ENCODE measurements at places on chromosomes 7 and 10.

DNA sequence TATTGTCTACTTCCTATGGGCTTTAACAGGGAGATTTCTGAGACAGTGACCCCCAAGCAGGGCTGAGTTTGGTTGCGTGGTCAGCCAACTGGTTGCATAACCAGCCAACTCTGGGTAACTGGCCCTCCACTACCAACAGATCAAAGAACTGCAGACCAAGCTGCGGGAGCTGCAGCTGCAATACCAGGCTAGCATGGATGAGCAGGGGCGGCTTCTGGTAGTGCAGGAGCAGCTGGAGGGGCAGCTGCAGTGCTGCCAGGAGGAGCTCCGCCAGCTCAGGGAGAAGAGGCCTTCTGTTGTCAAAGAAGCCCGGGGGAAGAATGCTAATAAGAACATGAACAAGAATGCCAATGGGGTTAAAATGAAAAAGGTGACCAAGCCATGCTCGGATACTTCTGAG, 15.7 kb upstream of the FLNC start:
- no peak for DNase-seq

- DNase-seq = no peak
Observed at GRCh38 chr7:28643188-28643569, 230.9 kb downstream of the CREB5 start.

DNA sequence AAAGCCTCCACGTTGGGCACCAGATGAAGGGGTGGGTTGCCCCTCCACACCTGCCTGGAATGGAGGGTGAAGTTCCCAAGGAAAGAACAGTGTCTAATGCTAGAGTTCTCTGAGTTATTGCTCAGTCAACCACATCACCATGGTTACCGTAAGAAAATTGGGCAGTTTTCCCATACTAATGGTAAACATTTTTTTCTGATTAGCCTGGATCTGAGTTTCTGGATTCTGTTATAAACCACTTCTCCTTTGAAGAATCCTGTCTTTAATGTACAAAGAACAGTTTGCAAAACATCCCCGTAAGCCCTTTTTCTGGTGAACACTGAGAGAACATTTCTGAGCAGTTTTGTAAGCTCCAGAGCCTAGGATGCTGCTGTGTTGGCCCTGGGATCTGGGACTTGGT, 45.5 kb downstream of the ABCC2 start:
- DNase-seq = peak; percentile 44

GRCh38 chr10:70656489-70656888, 15.8 kb upstream of the ADAMTS14 start:
- DNase-seq = peak; percentile 99

- DNase-seq = no peak
Observed at GRCh38 chr7:149610441-149611011, 112.9 kb upstream of the ZNF746 start.

- DNase-seq = no peak
Observed at GRCh38 chr7:46349490-46349889, 428.4 kb upstream of the IGFBP3 start.

- no peak for DNase-seq
Observed at GRCh38 chr10:28077889-28078288, 79.0 kb upstream of the ODAD2 start.

GRCh38 chr10:7333961-7334641, 76.7 kb downstream of the SFMBT2 start:
- DNase-seq = peak; percentile 62

DNA sequence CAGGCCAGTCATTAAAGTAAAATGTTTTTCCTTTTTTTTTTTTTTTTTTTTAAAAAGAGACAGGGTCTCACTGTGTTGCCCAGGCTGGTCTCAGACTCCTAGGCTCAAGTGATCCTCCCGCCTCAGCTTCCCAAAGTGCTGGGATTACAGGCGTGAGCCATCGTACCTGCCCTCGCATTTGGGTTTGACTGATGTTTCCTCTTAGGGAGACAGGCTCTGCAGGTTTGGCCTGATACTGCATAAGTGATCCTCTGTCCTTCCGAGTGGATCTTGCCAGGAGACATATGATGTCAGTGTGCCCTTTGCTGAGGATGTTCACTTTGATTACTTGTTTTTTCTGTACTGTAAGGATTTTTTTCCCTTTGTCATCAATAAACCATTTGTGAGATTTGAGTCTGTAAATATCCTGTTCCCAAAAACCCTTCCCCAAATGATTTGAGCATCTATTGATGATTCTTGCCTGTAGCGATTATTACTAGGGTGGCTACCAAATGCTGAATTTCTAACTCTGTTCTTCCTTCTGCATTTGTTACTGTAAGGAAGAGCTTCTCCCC, 19.7 kb downstream of the LIMK1 start:
- DNase-seq = no peak

GRCh38 chr7:130276796-130277762, 10.4 kb downstream of the CPA2 start:
- DNase-seq = peak; percentile 66

DNA sequence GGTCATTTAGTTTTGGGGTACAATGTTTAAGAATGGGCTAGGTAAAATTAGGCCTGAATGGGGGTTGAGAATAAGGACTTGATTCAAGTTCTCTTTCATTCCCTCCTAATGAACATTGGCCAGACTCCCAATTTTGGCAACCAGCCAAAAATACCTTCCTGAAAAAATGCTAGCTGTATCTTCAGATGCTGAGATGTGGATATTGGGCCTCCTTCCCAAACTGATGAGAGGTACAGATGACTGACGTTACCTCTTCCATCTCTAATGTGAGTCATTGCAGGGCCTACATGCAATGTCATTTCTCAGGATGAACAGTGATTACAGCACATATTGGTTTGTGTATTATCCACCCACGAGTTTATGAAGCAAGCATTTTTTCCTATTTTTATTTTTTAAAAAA, 151.6 kb downstream of the SND1 start:
- no peak for DNase-seq

DNA sequence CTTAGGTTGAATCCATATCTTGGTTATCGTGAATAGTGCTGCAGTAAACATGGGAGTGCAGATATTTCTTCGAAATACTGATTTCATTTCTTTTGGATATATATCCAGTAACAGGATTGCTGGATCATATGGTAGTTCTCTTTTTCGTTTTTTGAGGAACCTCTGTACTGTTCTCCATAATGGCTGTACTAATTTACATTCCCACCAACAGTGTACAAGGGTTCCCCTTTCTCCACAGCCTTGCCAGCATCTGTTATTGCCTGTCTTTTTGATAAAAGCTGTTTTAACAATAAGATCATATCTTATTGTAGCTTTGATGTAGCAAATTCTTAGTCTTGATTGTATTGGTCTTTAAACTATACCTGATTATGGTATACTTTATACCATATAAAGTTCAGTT, 45.3 kb downstream of the ZNRF2 start:
- DNase-seq = no peak

- no peak for DNase-seq
Observed at GRCh38 chr10:33162248-33162575, 172.3 kb downstream of the NRP1 start.

DNA sequence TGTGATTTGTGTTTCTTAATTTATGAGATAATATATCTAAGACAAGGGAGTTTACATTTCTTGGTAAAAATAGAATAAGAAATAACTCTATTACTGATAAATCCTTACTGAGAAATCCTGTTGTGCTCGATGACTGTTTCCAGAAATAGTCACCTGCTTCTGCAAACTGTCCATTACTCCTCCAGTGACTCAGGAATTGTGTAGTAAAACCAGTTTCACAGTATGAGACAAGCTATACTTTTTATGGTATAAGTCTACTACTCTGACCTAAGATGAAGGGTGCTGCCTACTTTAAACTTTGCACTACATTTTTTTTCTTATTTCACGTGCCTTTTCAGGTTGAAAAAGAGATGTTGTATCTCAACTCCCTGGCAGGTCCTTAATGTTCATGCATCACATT, 6.8 kb upstream of the ANKRD22 start:
- no peak for DNase-seq

DNA sequence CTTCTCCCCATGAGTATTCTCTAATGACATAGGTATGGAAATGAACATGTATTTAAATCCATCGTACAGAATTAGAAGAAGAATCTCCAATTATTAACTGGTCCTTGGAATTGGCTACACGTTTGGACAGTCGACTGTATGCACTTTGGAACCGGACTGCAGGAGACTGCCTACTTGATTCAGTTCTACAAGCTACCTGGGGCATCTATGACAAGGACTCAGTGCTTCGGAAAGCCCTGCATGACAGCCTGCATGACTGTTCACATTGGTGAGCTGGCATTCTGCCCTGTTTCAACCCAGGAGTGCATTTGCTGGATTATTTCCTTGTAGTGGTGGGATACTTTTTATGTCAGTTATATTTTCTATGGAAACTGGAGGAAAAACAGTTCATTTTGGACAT, 32.2 kb downstream of the ZRANB1 start:
- no peak for DNase-seq

DNA sequence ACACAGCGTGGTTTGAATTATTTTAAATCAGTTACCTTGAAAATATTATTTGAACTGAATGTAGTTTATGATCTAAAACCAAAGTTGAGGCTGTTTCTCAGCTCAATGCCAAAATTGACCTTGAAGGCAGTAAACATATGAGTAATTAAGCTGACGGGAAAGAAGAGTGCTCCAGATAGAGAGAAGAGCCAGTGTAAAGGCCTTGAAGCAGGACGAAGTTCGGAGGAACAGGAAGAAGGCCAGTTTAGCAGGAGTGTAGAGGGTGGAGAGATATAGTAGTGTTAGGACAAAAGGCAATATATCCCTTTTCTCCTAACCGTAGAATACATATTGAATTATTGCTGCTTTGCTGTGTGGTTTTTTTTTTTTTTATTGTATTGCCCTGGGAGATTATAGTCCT, 63.2 kb downstream of the CYP51A1 start:
- DNase-seq = no peak

GRCh38 chr7:157664871-157665633, 328.2 kb downstream of the DNAJB6 start:
- DNase-seq = no peak

DNA sequence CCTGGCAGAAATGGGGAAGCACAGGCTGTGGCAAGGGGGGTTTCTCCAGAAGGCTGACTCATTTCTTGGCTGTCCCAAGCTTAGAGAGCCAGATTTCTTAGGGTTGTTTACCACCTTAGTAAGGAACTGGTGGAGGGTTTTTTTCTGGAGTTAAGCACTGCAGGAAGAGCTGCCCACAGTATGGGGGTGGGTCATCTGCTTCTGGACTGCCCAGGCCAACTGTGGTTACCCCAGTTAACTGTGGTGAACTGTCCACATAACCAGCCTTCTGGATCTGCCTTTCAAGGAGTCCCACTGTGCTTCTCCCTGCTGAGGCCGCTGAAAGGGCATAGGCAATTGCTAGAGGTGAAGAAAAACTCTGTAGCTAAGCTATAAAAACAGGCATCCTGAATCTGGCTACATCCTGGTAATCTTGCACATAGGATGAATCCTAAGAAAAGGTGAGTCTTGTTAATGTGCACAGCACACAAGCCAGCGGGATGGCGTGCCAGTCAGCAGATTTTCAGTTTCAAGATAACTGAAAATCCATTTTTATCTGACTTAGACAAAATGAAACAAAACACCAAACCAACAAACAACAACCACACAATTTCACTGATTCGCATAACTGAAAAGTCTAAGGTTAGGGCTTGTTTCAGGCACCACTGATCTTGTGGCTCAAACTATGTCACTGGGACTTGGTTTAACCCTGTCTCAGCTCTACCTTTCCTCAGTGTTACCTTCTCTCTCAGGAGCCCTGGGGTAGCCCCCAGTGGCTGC, 21.6 kb upstream of the TSPAN33 start:
- peak; percentile 16 for DNase-seq

DNA sequence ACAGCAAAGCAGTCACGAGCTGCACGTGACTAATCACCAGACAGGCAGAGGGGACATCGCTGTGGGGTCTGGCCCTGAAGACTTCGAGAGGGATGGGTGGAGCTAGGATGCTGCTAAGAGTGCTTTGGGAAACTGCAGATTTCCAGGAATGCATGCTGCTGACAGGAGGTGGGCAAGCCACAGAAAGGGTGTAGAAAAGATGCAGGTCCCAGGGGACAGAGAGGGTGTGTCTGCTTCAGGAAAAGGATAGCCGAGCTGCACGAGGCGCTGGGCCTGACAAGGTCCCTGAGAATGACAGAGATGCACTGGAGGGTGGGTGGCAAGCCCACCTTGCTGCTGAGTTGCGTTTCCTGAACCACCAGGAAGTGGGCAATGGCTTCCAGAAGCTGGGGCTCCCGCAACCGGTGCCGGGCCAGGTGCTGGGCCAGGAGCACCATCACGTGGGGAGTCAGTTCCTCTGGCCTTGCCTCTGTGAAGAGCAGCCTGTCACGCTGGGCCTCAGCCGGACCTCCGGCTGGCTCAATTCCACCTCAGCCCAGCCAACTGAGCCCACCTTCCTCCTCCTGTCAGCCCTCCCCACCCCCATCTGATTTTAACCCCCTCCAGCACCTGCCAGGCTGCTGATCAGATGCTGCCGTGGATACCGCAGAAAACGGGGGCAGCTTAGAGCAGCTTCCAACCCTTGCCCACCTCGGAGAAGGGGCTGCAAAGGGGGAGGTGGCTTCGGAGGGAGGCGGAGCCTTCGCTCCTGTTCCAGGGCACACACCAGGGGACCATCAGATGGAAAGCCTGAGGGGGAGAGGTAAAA, 2.2 kb downstream of the FASTK start:
- peak; percentile 57 for DNase-seq

GRCh38 chr10:74842301-74842954, 16.0 kb downstream of the KAT6B start:
- no peak for DNase-seq

DNA sequence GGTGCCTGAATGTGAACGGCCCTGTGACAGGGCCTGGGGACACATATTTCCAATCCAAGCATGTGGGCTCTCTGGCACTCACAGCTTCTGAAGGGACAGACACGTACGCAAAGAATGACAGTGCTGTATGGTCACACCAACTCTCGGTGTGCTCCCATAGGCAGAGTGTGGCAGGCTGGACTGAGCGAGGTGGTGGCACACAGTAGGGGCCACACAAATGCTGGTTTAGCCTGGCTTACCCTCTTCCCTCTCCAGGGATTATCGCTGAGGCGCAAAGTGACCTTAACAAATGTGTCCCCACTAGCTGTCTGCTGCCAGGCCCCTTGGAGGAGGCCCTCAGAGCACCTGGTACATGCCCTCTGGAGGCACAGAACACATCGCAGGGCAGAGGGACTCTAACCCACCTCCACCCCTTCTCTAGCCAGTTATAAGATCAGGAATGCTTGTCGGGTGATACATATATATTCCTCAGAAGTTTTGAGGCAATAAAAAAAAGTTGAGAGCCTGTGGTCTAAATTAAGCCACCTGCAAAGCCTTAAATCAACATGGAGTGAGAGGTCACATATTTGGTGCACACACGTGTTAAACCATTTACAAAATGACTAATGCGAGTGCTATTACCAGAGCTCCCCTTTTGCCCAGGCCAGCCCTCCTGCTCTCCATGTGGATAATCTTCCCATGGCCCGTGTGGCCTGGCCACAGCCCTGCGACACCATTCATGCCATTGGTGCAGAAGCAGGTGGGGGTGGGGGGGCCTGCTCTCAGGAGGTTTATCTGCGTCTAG, 262.8 kb upstream of the GRB10 start:
- peak; percentile 5 for DNase-seq

All from cardiac fibroblast (primary cell).